ENCODE measurements at places on chromosomes 11 and 22. TPM values are rescaled to one million over a fixed set of nuclear protein-coding genes. Genes with fewer than 3 reads are reported as not detected.
A peak's percentile ranks its signal among the peaks of the same experiment; 100 is the strongest.

- peak; percentile 31 for DNase-seq
These were observed 11.7 kb downstream of the TRPM5 start for GRCh38 chr11:2432628-2433071.

MYO7A gene
- total RNA-seq = 5.5 TPM

GRCh38 chr11:2139621-2140337 lies 590 bp upstream of the IGF2 start:
- DNase-seq = no peak

SSTR3 gene
- total RNA-seq = not detected

DNA sequence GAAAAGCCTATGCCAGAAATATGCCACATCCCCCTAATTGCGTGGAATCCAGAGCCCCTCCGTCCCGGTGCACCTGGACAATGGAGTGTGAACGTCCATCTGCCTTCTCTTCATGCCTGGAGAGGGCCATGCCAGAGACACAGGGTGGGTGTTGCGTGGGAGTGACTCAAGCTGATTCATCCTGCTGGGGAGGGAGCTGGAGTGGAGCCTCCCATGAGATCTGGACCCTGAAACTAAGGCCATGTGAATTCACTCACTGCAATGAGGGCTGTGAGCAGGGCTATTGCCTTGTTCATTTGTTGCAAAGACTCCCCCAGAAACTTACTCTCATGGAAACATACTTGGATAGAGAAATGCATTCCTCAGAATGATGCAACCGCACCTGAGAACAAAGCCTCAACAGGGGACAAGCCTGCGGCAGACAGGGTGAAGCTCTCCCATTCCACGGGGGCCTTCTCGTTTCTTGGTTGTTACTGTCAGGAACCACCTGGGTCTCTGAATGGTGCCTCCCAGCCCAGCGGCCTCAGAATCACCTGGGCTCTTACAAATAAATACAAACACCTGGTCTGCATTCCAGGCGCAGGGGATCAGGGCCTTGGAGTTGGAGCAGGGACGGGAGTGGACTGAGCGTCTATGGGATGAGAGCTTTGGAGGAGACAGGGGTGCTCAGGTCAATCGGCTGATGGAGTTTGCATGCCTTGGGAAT lies 1031.2 kb downstream of the BRD1 start:
- no peak for DNase-seq

- DNase-seq = no peak
These were observed 4.0 kb upstream of the PRDM11 start for GRCh38 chr11:45142241-45143055.

KLHL35 gene
- 2.6 TPM for total RNA-seq

Measured in lower lobe of right lung (tissue), 2 donors.